ENCODE measurements at places on chromosomes 5 and 9.

GRCh38 chr9:137945581-137945980 is 68.0 kb downstream of the CACNA1B start:
- DNase-seq: no peak

- DNase-seq: no peak
These were observed 164.7 kb downstream of the YTHDC2 start for GRCh38 chr5:113678202-113678601.

DNA sequence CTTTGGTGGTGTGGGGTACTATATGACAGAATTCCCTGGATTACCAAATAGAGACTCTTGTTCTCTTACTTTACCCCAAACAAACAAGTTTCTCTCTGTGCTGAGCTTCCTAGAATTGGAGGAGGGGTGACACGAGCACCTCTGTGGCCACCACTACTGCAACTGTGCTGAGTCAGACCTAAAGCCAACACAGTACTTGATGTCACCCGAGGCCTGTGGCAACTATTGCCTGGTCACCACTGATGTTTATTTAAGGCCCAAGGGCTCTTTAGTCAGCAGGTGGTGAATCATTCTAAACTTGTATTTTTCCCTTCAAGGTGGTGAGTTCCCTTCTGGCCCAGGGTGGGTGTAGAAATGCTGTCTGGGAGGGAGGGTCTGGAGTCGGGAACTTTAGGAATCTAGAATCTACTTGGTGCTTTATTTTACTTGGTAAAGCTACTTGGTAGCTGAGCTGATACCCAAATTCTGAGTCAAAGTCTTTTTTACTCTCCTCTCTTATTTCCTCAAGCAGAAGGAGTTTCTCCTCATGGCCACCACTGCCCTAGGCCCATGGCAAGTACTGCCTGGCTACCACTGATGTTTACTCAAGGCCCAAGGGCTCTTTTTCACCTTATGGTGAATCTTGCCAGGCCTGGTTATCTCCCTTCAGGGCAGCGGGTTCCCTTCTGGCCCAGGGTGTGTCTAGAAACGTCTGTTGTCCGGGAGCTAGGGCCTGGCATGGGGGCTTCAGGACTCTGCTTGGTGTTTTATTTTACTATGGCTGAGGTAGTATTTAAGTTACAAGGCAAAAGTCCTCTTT is 9.8 kb downstream of the LURAP1L start:
- no peak for DNase-seq

- no peak for DNase-seq
These were observed 65.1 kb downstream of the SLC44A1 start for GRCh38 chr9:105309531-105309931.

- DNase-seq: no peak
These were observed 4.9 kb upstream of the SH3PXD2B start for GRCh38 chr5:172458976-172459782.

- no peak for DNase-seq
These were observed 21.2 kb downstream of the MAST4 start for GRCh38 chr5:66617226-66617861.

DNA sequence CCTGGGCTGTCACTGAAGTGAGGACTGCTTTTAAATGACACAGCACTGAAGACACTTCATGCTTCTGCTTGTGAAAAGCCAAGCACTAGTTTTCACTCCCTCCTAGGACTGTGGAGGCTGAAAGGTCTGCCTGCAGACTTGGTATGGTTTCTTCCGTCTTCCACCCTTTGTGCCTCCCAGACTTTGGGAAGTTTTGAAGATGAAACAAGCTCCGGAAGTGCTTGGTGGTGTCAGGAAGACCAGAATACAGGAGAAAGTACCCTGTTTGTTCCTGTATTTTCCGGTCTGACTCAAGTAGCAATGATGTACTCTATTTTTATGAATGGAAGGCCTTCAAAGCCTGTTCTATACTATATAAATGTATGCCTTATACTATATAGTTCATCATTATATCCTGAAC is 222.7 kb downstream of the PDZD2 start:
- DNase-seq: no peak

DNA sequence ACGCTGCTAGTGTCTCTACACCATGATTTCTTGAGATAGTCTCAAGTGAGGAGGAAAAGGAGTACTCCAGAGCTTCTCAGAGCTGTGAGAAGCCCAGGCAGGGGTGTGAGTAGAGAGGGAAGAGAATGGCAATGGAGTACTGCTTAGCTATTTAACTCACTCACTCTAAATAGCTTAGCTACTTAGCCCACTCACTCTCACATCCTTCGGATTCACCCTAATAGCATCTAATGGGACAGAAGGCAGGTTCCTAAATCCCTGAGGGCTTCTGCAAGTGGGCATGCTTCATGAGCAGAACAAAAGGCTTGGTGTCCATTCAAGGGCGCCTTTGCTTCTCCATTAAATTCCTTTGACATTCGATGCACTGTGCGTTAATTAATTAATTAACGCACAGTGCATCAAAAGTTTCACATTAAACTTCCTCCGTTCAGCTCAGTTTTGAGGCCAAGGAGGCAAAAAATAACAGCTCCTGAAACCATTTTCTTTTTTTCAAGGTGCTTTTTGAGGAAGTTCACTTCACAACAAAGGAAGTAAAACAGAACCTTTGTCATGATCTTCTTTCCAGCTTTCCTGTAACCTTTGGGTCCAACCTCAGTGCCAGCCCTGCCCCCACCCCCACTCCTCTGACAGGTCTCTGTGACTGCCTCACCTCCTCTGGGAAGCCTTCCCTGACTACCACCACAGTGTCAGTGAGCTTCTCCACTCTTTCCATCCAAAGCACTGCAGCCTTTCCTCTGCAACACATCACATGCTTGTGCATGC is 294.0 kb downstream of the SEC61B start:
- no peak for DNase-seq

- no peak for DNase-seq
These were observed 91.8 kb downstream of the PRDM6 start for GRCh38 chr5:123180676-123181393.

- DNase-seq: no peak
These were observed 72.8 kb downstream of the OTULIN start for GRCh38 chr5:14737291-14737690.

DNA sequence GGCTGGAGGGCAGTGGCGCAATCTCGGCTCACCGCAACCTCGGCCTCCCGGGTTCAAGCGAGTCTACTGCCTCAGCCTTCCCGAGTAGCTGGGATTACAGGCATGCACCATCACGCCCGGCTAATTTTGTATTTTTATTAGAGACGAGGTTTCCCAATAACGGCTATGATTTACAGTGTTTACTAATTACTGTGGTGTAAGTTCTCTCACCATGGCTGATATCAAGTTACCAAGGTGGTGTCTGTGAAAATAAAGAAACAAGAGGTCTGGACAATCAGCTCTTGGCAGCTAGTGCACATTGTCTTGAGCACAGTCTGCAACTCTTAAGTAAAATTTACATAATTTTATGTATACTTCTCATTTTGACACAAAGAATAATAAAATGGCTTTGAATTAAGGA is 385.5 kb upstream of the COX7C start:
- DNase-seq: no peak

DNA sequence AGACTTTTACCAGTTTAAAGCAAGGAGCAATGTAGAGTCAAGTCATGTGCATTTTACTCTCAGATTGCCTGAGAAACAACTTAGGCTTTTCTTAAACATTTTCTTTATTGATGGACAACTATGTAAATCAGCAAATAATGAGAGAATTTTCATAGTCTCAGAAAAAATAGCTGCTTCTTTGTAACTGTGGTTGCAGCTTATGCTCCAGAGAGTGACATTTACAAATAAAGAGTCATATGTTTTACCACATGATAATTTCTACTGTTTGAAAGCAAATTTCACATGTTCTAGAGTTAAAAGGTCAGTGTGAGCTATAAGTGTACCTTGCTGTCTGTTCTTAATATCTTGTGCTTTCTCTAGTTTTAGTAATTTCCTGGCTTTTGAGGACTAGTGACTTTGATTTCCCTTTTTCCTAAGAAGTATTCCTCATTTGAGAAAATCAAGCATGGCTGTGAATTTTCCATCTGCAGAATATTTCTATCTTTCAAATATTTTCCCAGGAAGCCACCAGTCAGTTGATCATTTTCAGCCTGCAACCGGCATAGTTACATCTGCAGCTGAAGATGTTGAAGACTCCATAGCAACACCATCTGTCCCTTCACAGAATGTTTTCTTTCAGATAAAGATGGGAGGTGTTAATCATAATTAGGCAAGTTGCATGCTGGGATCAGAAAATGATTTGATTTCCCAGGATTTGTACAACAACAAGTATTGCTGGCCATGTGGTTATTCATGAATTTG is 229.9 kb downstream of the SGCD start:
- DNase-seq: no peak

DNA sequence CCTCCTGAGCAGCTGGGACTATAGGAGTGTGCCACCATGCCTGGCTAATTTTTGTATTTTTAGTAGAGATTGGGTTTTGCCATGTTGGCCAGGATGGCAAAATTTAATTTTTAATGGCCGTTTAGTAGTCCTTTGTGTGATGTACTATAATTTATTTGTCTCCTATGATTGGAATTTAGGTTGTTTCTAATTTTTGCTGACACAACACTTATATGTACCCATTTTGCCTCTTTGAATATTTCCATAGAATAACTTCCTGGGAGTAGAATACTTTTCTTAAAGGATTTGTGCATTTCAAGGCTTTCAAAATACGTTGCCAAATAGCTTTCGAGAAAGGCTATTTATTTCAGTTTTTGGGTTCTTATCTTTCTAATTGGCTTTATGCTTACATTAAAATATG is 22.8 kb downstream of the NDFIP1 start:
- no peak for DNase-seq

DNA sequence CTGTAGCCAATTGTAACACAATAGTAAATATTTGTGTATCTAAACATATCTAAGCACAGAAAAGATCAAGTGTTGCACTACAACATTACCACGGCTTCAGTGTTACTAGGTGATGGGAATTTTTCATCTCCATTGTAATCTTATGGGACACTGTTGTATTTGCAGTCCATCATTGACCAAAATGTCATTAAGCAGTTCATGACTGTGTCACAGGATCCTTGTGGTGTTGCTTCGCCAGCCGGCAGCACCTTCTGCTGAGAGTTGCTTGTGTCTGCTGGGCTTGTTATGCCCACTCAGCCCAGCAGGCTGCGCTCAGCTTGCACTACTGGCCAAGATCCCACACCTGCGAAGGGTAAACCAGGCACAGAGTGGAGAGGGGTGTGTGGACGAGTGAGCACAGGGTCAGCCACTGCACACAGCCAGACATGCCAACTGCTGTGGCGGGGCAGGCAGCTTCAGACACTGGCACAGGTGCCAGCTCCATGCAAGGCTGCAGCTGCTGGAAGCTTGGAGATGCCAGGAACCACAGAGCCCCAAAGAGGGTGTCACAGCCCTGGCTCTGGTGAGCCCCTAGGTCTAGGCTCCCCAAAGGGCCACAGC is 273.7 kb downstream of the CETN3 start:
- no peak for DNase-seq

DNA sequence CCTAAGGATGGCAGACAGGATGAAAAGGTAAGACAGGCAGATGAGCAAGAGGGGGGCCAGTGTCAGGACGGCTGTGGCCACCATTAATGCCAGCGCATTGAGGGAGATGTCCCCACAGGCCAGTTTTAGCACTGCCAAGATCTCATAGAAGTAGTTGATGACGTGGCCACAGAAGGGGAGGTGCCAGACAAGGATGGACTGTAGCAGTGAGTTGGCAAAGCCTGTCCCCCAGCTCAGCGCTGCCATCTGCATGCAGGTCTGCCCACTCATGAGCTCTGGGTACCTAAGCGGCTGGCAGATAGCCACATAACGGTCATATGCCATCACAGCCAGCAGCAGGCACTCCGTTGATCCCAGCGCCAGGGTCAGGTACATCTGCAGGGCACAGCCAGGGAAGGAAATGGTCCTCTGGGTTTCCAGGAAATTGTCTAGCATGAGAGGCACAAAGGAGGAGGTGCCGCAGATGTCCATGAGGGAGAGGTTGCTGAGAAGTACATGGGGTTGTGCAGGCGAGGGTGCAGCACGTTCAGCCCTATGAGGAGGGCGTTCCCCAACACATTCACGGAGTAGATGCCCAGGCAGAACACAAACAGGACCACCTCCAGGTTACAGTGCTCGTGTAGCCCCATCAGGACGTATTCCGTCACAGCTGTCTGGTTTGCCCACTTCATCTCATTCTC is 10.8 kb downstream of the OR13J1 start:
- no peak for DNase-seq

- DNase-seq: no peak
These were observed 26.5 kb upstream of the BOD1 start for GRCh38 chr5:173642895-173643481.

DNA sequence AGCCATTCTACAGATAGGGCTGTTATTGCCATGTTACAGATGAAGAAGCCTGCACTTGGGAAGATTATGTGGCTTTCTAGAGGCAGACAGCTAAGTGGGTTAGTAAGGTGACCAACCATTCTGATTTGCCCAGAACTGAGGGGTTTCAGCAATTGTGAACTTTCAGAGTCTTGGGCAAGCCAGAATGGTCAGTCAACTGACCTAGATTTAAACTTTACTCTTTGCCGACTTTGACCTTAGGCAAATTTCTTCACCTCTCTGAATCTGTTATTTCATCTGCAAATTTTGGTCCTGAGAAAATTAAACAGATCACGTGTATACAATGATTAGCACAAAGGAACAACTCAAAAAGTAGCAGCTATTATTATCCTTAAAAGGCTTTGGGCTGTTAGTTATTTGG is 20.4 kb upstream of the TNFSF8 start:
- no peak for DNase-seq

DNA sequence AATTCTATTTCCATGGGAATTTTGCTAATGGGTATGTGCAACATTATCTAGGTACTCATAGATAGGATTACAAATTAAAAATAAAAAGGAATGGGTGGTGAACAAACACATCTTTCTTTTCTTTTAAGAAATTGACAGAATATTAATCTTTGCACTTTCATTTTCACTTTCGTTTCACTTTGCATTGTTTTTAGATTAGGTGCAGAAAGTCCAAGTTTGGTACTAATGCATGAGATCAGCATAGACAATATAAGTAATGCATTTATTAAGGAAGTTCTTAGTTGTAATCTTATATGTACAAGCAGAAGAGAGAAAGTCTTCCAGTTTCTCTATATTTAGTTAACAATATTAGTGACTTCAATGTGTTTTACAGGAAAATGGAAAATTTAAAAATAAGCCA is 196.5 kb downstream of the COMMD10 start:
- DNase-seq: no peak

- no peak for DNase-seq
These were observed 16.4 kb upstream of the ZBED3 start for GRCh38 chr5:77103457-77103856.

Measured in stimulated activated CD4-positive, alpha-beta T cell treated with anti-CD3 and anti-CD28 coated beads, Interleukin-1b, Interleukin-23, amount 100 ng/mL, for 1 hour (primary cell).